Mammary microvascular endothelial cell (primary cell): ENCODE measurements at places on chromosomes 3 and 15. TPM values are rescaled to one million over a fixed set of nuclear protein-coding genes. Genes with fewer than 3 reads are reported as not detected.

PRRT3 gene
- total RNA-seq: 1.5 and 1.6 TPM in 2 replicates

FETUB gene
- total RNA-seq: not detected in 2 replicates

SLC33A1 gene
- total RNA-seq: 25.9 and 30.4 TPM in 2 replicates

STRIT1 gene
- total RNA-seq: not detected in 2 replicates

MST1 gene
- total RNA-seq: 1.1 and 1.3 TPM in 2 replicates

LTK gene
- 0.10 and 0.73 TPM in 2 replicates for total RNA-seq

LYZL4 gene
- total RNA-seq: not detected in 2 replicates

RNU5B-1 gene
- not detected in 2 replicates for total RNA-seq

TUSC7 gene
- total RNA-seq: not detected in 2 replicates

ADAMTS17 gene
- total RNA-seq: 0.10 TPM in 1 of 2 replicates, not detected in the other

KY gene
- total RNA-seq: not detected in 2 replicates

DUOXA2 gene
- total RNA-seq: not detected in 2 replicates

HRH1 gene
- 11.2 and 12.3 TPM in 2 replicates for total RNA-seq

PEX11A gene
- total RNA-seq: 1.9 and 2.4 TPM in 2 replicates

TNNC1 gene
- total RNA-seq: not detected in 2 replicates

TMEM212 gene
- not detected in 2 replicates for total RNA-seq

FOXL2 gene
- total RNA-seq: not detected in 2 replicates

INSYN1 gene
- total RNA-seq: not detected in 2 replicates

RPP25 gene
- 24.3 and 27.0 TPM in 2 replicates for total RNA-seq

SIDT1 gene
- under 0.01 TPM in 1 of 2 replicates, not detected in the other for total RNA-seq

ZNF660 gene
- total RNA-seq: 0.33 and 0.49 TPM in 2 replicates

IRAK2 gene
- 15.8 and 21.6 TPM in 2 replicates for total RNA-seq

TMEM207 gene
- total RNA-seq: not detected in 2 replicates

SAMD7 gene
- total RNA-seq: not detected in 2 replicates

NMNAT3 gene
- total RNA-seq: 0.20 and 0.87 TPM in 2 replicates

TRPM1 gene
- total RNA-seq: under 0.01 and 0.60 TPM in 2 replicates

AADAC gene
- total RNA-seq: 0.39 and 0.87 TPM in 2 replicates

IQCF5 gene
- total RNA-seq: not detected in 2 replicates

QRICH1 gene
- total RNA-seq: 60.2 and 79.0 TPM in 2 replicates

UPK1B gene
- not detected in 2 replicates for total RNA-seq

WDR72 gene
- not detected in 2 replicates for total RNA-seq

TRA2B gene
- 120 and 145 TPM in 2 replicates for total RNA-seq

CPNE9 gene
- 0.30 TPM in 1 of 2 replicates, not detected in the other for total RNA-seq

CP gene
- not detected in 2 replicates for total RNA-seq

GPR87 gene
- total RNA-seq: 0.20 TPM in 1 of 2 replicates, not detected in the other

AGBL1 gene
- total RNA-seq: not detected in 2 replicates
